ENCODE measurements at places on chromosomes 1 and 21.

DNA sequence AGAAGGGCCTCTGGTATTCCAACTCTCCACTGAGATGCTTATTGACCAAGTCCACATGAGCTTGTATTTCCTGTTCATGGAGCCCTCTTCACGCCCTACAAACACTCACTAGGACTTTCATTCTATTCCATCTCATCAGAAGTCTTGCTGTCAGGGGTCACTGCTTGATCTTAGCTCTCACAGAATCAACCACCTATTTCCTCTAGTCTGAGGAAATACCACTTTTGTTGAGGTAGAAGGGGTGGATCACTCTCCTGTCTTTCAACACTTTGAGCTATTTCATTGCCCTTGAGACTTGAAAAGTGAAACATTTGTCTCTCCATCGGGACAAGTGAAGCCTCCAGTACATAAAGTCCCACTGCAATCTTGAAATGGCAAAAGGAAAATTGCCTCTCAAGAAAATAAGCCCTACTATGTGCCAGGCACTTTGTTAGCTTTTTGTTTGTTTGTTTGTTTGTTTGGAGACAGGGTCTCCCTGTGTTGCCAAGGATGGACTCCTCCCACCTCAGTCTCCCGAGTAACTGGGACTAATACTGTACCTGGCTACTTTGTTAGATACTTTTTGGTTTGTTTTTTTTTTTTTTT, 19.8 kb upstream of the FAM110D start:
- no peak for DNase-seq

DNA sequence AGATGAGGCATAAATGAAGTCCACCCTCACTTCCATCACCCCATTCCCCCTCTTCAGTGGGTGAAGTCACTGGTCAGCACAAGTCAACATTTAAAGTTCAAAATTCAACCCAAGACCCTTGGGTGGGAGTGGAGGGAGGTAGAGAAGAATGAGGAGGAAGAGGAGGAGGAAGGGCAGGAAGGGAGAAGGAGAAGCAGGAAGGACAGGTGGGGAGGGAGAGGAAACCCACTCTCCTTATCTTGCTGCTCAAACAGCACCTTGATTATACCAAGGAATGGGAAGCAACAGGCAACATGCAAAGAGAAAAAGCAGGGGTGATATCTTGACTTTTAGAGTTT, 4.0 kb upstream of the BTG2 start:
- DNase-seq, result no peak

DNA sequence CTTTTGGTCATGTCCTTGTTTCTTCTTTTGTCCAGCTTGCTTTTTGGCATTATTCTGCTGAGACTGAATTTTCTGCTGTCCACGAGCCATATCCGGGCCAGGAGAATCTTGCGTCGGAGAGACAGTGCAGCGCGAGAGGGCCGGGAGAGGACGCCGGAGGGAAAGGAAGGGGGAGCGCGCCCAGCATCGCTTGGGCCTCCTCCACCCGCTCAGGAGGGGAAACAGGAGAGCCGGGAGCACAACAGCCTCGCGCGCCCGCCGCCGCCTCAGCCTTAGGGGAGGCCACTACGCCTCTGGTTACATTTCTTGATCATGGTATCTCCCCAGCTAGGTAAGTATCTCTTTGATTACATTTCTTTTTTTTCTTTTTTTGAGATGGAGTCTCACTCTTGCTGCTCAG, 7.4 kb upstream of the DEGS1 start:
- DNase-seq, result peak; percentile 54

DNA sequence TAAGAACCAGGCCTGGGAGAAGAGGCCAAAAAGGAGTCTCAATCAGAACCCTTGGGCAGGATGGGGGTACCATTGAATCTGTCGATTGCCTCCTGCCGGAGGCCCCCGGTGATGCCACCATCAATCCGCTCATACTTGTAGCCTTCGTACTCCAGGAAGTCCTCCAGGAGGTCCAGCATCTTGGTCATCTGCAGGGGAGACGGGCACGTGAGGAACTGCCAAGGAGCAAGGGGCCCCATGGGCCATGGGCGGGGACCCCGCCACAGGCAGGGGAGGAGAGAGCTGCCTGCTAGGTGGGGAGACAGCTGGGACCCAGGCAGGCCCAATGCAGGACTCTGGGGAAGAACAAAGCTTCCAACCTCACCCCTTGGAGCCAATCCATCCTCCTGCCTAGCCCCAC, 48.6 kb downstream of the CHD5 start:
- DNase-seq, result no peak

GRCh38 chr1:109523706-109524105, 14.2 kb upstream of the AMIGO1 start:
- DNase-seq, result no peak

GRCh38 chr1:230620649-230621323, 21.5 kb upstream of the COG2 start:
- DNase-seq, result no peak

DNA sequence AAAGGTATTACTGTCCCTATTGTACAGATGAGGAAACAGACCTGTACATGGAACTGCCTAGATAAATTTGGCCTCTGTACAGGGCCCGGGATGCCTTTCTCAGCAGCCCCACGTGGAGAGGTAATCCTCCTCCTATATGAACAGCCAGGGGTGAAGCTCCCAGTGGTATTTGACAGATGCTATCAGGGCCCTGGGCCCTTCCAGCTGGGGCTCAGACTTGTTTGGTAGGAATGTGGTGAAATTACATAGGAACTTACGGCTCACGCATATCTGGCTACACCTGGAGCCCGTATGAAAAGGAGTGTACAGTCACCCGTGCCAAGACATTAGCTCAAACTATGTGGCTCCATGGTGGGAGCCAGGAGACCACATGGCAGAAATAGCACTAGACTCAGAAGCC, 24.8 kb upstream of the TCEA3 start:
- DNase-seq, result no peak

- no peak for DNase-seq
Measured at GRCh38 chr21:31555741-31556191, 103.7 kb upstream of the SOD1 start.

GRCh38 chr1:60257531-60257930, 184.0 kb upstream of the C1orf87 start:
- DNase-seq, result no peak

DNA sequence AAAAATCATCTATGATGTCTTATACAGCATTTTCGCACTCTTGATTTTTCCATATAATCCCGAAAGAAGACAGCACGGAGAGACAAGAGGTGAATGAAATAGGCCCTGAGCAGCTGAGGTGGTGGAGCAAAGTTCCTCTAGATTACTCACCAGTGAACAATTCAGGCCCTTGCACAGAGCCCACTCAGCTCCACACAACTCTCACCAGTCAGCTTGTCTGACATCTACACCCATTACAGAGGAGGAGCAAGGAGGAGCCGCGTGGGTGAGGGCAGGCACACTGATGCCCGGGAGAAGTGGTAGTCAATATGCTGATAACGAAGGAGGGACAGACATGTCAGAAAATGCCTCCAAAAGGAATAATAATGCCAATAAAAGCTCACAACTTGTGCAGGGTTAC, 59.9 kb downstream of the DNM3 start:
- DNase-seq, result no peak

DNA sequence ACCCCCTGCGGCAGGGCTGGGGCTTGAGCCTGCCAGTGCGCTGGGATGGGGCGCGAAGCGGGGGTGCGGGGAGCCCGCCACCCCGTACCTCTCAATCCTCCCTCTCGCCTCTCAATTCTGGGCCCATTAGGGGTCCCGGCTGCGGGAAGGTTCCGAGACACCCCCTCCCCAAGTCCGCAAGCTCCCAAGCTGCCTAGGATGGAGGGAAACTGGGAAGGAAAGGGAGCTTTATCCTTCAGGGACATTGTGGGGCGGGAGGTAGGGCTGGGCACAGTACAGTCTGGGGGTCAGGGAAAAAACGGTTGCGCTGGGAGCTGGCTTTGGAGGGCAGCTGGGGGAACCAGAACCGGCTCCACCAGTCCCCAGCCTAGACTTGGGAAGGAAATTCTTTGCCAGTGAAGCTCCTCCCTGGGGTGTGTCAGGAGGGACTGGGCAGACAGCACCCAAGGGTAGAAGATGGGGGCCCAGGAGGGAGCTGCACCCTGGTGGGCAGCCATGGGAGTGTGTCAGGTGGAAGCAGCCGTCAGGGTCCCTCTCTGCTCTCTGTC, 904 bp downstream of the GJB3 start:
- DNase-seq, result no peak

DNA sequence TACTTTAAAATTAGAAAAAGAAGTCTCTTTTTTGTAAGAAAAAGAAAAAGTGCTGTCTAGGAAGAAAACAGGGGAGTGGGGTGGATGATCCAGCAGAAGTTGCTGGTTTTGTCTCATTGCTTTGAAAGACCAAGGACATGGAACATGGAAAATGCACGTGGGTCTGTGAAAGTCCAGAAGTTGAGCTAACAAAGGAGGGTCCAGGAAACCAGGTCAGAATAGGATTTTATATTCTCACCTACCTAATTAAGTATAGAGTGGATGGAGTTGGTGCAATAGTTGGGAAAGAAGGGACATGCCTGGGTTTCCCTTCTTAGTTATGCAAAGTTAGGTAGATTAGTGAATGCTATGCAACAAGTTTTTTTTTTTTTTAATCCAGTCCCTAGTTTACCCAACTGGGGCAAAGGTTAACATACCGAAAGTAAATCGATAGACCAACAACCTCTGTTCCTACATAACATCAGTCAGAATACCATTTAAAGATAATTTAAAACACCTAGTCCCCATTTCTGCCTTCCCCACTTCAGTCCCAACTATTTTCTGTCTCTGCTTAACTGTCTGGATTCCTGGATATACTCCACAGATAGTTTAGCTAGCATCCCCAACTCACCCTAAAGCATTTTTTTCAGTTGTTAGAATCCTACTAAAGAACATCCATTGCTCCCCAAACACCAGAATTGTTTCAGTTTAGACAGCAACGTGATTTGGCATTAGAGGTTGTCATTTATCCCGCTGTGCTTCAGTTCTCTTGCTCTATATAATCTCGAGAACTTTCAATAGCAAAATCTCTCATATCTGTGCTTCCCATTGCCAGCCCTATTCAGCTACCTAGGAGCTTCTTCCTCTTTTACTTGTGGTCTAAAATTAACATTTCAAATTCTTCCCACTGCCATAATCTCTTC, 105.7 kb upstream of the PLPPR5 start:
- DNase-seq, result no peak

DNA sequence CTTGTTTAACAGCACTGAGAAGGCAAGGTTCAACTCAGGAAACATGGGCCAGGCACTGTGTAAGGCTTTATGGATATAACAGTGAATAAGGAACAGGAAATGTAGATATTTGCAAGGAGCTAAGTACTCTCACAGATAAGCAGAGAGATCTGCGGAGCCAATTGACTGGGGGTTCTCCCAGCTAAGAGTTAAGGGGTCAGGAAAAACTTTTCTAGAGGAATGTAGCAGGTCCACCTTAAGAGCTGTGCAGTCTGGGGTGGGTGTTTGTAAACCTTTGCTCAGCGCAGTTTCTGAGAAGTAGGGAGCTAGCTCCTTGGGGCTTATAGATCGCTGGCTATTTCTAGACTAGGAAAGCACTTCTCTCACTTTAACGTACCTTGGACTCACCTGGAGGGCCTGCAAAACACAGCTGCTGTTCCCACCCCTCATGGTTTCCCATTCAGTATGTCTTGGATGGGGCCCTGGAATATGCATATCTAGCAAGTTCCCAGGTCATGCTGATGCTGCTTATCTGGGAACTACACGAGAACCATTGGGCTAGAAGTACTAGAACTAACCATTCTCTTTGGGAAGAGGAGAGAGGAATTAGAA, 51.7 kb downstream of the TLCD4 start:
- no peak for DNase-seq

GRCh38 chr1:156419854-156420204, 50.8 kb downstream of the RHBG start:
- DNase-seq, result no peak

- DNase-seq, result no peak
Measured at GRCh38 chr21:42277593-42277992, 37.6 kb downstream of the TFF3 start.

DNA sequence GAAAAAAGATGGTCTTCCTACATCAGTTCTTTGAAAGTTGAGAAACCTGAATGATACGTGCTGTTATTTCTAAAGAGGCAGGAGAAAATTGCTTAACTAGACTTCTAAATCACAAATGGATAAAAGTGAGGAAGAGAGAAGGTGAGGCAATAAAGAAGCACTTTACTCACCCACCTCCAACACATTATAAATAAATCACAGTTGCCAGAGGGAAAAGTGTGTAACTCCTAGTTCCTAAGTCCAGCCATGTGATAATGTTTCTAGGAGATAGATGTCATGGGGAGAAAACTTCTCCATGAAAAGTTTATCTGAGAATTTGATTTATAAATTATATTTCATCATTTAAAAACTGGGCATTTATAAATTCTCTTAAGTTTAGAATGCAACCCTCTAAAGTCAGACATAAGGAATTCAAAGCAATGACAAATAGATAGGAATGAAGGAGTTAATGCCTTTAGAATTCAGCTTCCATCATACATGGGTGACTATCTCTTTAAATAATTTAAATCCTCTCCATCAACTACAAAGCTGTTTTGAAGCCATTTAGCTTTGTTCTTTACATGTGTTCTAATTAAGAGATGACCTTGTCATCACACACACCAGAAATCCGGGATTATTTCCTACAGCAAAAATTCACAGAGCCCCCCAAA, 60.0 kb downstream of the NRIP1 start:
- no peak for DNase-seq

- DNase-seq, result no peak
Measured at GRCh38 chr1:4171480-4172450, 271.7 kb upstream of the C1orf174 start.

GRCh38 chr1:52240592-52241210, 98.8 kb downstream of the ZFYVE9 start:
- DNase-seq, result no peak

DNA sequence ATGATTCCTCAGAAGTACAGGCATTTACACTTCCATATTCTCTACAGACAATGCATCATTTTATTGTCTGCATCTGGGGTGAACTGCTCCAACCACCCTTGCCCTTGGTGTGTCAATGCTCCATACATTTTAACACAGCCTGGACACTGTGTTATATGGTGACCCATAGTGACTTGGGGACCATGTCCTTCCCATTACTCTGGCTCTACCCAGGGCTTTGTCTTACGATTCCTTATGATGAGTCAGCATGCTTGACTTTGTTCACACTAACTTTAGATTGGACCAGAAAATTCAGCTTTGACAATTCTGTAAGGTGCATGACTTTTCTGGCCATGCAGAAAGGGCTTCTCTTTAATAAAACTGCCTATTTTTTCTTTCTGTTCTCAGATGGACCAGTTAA, 6.8 kb upstream of the OVAAL start:
- DNase-seq, result no peak

DNA sequence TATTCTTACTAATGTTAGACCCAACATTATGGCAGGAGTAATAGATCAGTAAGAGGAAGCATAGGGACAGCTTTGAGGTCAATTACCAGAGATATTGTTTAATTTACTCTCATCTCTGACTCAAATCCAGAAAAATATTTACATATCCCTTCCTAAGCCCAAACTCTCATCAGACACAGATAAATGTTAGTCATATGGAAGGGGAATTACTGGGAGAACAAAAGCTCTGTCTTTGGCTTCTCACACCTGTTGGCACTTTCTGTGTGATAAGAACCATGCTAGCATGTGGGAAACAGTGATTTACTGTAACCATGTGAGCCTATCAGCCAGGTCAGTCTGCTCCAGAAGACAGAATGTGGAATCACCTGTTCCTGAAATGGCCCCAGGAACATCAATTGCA, 72.4 kb downstream of the DUSP10 start:
- DNase-seq, result no peak
